ENCODE measurements at places on chromosomes 1 and 21.

DNA sequence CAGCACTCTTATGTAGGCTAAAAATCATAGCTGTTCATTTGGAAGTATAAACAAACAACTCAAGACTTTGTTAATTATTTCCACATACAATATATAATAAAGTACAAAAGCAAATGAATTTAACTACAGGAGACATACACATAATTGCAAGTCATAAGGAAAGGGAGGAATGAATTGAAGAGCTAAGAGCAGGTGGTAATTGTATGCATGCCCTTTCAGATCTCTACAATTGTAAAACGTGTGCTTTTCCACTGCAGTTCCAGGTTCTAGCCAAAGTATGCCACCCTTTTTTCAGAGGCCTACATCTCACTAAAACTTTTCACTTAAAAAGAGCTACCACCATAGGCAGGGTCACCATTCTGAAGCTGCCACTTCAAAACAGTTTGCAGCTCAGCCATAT, 42.8 kb upstream of the HP1BP3 start:
- DNase-seq = no peak

GRCh38 chr1:196477262-196477661, 131.0 kb downstream of the KCNT2 start:
- DNase-seq = no peak

- no peak for DNase-seq
Measured at GRCh38 chr1:154714052-154714623, 106.2 kb upstream of the ADAR start.

DNA sequence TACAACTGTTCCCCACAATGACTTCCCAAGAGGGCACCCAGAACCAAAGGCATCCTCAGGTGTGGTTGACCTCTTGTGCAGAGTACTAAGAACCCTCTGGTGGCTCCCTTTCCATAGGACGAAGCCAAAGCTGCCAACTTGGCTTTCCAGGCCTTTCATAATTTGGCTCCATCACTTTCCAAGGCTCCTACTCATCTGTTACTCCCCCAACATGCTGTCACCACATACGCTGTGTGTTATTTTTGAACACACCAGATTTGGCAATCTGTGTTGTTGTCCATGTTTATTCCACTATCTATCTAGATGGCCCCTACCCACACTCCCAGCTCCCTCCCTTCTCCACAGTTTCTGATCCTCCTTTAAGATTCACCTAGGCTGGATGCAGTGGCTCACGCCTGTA, 10.2 kb upstream of the NKAIN1 start:
- DNase-seq = no peak

GRCh38 chr1:235129774-235130570, 1.3 kb upstream of the TOMM20 start:
- no peak for DNase-seq

DNA sequence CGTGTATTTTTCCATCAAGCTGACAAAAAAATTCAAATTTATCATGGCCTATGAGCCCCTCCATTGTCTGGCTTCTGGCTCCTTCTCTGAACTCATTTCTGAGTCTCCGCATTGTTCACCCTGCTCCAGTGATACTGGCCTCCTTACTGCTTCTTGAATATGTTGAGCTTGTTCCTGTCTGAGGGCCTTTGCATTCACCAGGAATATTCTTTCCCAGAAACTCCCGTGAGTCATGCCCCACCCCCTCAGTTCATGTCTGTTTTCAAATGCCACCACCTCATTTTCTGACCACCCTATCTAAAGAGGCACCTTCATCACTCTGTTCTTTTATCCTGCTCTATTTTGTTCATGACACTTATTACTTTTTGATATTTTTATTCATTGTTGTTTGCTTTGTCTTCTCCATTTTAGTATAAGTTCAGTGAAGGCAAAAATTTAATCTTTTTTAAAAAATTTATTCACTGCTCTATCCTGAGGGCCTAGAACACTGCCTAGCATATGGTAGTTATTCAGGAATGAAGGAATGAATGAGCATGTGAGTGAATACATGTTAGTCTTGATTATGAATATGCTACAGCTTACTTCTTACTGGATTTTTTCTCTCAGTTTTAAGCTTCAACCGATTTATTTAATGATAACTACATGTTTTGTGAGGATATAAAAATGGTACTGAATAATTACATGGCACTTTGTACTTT, 140.4 kb upstream of the C1orf105 start:
- DNase-seq = no peak

GRCh38 chr1:64486193-64486592, 16.3 kb downstream of the CACHD1 start:
- DNase-seq = no peak

DNA sequence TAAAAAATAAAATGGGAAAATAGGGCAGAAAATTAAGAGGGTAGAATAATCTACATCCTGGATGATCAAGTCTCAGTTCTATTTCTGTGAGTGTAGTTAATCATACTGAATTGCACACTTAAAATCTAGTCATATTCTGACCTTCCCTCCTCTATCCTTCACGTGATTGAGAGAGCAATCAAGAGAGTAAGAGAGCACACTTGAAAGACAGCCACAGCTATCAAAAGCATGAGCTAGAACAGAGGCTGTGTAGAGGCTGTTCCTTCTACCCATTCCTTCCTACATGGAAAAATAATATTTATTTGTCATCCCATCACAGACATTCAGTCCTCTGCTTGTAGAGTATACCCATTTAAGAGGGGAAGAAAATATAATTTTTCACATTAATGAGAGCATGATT, 52.4 kb downstream of the PHC2 start:
- DNase-seq = no peak

- no peak for DNase-seq
Measured at GRCh38 chr21:46189959-46190490, 5.8 kb upstream of the SPATC1L start.

DNA sequence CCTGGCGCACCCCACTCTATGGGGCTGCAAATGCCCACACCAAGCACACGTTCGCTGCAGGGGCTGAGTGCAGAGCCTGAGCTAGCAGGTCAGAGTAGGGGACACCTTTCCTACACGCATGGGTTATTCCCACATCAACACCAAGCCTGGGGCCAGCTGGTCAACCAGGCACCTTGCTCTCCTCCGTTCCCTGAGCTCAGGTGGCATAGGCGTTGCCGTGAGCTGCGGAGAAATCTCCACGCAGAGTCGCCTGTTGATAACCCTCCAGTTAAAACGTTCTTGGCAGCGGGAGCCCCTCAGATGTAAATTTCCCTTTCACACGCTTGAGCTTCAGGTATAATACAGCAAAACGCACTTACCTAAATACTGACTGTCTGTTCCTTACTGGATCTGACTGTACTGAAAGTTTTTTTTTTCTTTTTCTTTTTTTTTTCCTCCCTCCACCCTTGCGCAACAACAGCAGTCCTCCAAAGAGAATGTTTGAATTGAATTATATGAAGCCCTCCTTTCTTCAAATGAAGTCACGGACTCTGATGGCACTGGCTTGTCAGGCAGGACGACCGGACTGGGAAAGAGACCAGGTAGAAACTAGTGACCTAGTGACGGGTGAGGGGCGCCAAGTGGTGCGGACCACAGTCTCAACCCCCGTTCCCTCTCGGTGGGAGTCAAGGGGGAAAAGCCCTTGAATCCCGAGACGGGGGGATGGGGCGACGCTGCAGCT, 2.1 kb downstream of the BRINP3 start:
- DNase-seq = no peak

GRCh38 chr1:178057141-178057765, 36.7 kb upstream of the RASAL2 start:
- no peak for DNase-seq

- DNase-seq = no peak
Measured at GRCh38 chr1:18130356-18130755, 22.8 kb downstream of the IGSF21 start.

DNA sequence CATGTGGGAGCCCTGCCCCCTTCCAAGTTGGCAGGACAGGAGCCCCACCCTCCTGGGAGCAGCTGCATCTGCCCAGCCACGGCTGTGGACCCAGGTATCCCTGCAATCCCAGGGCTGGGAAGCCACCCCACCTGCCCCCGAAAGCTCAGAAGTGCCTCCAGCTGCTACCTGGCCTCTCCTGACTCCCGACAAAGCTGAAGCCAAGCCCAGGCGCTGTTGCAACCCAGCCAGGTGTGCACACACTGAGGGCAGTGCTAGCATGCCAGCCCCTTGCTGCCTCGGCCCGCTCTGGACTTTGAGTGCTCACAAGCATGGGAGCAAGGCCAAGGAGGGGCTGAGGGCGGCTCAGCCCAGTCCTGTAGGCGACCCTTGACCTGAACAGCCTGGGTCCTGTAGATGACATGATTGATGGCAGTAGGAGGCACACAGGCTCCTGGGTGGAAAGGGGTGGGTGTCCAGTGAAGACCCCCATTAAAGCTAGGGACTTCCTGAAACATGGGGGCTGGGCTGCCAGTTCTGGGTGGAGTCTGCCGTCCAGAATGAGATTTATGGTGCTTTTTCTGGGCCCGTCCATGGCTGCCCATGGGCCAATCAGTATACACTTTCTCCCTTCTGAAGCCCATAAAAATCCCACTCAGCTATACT, 2.8 kb upstream of the SSU72 start:
- DNase-seq = no peak

DNA sequence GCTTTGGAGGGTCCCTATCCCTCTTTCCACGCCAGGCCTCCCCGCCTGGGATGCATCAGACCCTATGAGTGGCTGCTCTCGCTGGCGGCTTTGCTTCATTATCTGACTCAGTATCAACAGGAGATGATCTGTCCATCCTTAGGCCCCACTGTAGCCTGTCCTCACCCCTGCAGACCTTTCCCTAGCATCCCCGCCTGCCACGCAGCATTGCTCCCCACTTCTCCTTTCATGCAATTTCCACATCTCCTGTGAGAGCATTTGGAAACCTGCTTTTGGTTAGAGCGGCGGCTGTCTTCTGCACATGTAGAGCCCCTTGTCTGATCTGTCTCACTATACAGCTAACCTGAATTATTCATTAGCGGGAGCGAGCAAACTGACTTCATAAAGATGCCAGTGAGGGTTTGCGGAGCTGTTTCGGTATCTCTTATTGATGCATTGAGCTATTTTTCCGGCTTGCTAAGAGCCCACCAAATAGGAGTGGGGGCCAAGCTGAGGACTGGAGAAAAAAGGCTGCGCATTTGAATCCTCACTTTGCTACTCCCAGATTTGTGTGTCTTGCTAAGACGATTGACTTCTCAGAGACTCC, 40.0 kb upstream of the ATP2B4 start:
- no peak for DNase-seq

DNA sequence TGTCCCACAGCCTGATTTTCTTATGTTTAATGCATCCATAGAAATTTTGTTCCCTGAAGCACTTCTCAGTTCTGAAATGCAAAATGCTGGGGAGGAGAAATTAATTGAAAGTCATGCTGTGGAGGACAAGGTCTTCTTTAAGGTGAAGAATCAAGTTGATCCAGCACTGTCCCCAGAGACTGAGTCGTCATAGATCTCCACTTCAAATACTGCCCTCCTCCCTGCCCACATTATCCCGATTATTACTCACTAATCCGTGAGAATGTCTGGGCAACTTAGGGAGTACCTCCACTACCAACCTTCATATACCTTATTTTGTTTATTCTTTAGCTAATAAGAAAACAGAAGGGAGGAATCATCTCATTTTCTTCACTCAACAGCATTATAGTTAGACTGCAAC, 70.0 kb upstream of the FMN2 start:
- no peak for DNase-seq

GRCh38 chr1:59945790-59946189, 19.2 kb upstream of the CYP2J2 start:
- DNase-seq = no peak

DNA sequence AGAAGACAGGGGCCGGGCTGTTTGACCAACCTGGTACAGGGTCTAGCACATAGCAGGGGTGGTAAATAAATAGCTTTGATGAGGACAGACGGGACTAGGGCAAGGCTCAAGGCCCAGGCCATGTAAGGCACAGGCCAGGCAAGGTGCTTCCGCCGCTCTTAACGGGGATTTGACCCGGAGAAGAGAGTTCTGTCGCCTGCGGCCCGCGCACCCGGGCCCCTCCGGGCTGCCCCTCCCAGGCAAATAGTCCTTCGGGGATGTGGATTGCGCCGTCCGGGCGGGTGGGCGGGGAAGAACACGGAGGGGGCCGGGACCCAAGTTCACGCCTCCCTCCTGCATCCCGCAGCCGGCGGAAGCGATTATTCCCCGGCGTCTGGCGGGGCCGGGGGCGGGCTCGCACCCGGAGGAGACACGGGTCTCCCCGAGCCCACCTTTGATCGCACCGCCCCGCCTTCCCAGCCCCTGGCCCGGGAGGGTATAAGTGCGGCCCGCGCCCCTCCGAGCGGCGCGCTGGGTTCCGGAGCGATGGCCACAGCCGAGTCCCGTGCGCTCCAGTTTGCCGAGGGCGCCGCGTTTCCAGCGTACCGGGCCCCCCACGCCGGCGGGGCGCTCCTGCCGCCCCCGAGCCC, at the start of gene MIXL1:
MIXL1 (plus strand) TSS at position 508 of the 629 bp plus-strand sequence; CDS start at position 526, 18 bp downstream.
- no peak for DNase-seq

- DNase-seq = no peak
Measured at GRCh38 chr1:165235155-165235776, 121.2 kb downstream of the LMX1A start.

DNA sequence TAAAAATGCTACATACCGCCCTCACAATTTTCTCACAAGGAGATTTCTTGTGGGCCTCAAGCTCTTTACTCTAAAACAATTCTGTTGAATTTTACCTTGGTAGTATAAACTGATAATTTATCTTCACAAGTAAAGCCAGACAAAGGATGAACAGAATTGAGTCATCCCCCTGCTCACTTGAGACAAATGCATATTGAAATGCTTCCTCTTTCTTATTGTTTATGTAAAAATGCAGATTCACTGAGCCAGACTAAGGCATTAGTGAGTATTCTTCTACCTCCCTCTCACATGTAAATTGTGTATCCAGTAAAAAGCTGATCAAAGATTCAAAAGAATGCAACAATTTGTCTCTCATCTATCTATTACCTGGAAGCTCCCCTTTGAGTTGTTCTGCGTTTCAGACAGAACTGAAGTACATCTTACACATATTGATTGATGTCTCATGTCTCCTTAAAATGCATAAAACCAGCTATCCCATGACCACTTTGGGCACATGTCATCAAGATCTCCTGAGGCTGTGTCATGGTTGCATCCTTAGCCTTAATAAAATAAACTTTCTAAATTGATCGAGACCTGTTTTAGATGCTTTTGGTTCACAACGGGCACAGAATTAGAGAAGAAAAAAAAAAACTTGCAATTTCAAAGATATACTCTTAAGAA, 743.1 kb upstream of the B3GALT2 start:
- DNase-seq = no peak

DNA sequence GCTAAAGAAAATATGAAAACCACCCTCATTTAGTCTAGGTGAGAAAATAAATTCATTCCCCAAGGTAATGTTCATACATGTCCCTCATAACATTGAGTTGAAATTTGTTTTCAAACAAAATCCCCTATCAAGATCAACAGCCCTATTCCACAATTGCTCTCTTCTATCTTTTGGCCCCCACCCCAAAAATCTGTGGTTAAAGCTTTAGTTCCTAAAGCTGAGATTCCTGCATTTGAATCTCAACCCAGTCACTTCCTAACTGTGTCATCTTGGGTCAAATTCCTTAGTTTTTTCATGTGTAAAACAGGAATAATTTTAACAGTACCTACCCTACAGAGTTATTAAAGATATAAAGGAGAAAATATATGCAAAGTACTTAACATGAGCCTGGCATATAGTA, 22.0 kb downstream of the KIAA0319L start:
- no peak for DNase-seq

GRCh38 chr21:42312626-42313104, 2.5 kb downstream of the TFF3 start:
- DNase-seq = no peak
